Endodermal cell (in vitro differentiated cells): ENCODE measurements at places on chromosomes 13 and 19.

- DNase-seq = no peak
These were observed 8.1 kb upstream of the FPR3 start for GRCh38 chr19:51786646-51787494.

- no peak for DNase-seq
These were observed 406.2 kb downstream of the KLF5 start for GRCh38 chr13:73464758-73465616.

DNA sequence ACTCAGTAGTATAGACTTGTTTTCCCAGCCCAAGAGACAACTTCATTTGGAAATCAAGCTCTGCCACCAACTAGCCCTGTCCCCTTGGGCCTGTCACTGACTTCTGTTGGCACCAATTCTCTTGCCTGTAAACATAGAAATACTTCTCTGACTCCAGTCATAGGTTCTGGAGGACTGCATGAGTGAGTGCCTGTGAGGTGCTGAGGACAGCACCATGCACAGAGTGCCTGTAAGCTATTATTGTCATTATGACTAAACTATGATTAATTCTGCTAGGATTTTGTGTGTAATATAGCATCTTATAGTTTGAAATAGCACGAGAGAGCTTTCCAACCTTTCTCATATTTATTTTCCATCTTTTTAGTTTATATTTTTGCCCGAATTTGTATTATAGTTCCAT, 247.9 kb downstream of the MYO16 start:
- DNase-seq = no peak

DNA sequence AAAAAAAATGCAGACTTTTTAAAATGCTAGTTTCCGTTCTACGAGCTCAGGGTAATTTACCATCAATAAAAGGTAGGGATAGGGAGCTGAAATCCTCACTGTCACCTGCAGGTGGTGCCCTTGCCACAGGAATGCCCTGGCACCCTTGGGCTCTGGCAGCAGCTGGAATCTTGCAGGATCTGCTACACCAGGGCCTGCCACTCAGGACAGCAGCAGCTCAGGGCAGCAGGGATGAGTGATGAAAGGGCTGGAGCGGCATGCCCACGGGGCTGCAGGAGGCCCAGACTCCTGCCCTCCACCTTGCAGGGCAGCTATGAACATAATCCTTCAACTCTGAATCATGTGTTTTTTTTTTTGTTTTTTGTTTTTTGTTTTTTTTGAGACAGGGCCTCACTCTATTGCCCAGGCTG, 54.0 kb downstream of the GNG7 start:
- peak; percentile 93 for DNase-seq

- no peak for DNase-seq
These were observed 231.9 kb upstream of the ARGLU1 start for GRCh38 chr13:106799781-106800335.

GRCh38 chr19:41882568-41883462, at the start of gene ARHGEF1:
TSS of gene ARHGEF1 (plus strand) at chr19:41883184. CDS start at chr19:41888083, 4,899 bp downstream.
- peak; percentile 73 for DNase-seq

DNA sequence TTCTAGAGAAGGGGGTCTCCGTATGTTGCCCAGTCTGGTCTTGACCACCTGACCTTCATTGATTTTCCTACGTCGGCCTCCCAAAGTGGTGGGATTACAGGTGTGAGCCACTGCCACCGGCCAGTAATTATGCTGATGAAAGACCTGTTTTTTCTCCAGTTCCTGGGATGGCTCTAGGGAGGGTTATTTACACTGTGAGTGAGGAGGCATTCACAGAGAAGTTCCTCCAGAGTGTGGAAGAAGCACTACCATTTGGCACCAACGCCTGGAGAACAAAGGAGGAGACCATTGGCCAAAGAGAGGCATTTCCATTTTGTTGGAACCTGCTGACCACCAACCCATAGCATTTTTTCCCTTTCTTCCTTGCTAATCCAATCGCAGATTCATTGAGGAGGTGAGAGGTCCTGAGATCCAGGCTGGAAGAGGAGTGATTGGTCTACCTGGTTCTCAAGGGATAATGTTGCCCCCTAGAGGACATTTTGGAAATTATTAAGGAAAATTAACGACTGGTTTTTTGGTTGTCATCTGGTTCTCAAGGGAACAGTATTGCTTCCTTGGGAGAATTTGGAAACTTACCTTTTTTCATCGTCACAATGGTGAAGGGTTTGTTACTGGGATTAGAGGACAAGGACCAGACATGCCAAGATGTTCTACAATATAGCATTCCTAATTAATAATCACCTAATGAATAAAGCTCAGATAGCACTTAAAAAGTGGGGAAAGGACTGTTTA, 5.5 kb upstream of the SAE1 start:
- DNase-seq = peak; percentile 76

- peak; percentile 99 for DNase-seq
These were observed at the start of gene TRIM28 for GRCh38 chr19:58543826-58544590. TSS of gene TRIM28 (plus strand) at chr19:58544064. CDS start at chr19:58544758, 694 bp downstream.

DNA sequence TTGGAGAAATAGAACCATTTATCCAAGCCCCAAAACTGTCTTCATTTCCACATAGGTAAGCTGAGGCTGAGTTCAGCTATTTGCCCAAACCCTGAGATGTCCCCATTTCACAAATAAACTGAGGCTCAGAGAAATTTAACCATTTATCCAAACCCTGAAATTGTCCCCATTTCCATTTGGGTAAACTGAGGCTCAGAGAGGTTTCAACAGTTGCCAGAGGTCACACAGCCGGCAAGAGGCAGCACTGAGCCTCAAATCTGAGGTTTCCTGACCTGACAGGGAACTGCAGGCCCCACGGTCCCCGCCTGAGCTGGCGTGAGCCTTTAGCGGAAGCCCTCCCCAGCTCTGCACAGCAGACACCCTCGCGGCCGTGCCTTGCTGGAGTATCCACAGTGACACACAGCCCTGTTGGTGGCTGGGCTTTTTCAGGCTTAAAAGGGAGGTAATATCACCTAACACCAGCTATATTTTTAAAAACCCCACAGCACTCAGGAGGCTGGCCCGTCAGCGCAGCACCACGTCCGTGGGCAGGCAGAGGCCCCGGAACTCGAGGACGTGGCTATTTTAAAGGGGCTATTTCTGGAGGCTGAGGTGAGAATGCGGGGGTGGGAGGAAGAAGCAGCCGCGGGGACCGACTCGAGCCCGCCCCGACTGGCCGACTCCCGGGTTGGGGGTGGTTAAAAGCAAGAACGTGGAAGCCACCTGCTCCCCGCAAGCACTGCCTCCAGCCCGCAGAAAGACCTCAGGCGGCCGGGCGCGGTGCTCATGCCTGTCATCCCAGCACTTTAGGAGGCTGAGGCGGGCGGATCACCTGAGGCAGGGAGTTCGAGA, 18.5 kb downstream of the PTPRS start:
- peak; percentile 58 for DNase-seq

GRCh38 chr13:101570410-101570809, 117.9 kb downstream of the ITGBL1 start:
- DNase-seq = no peak

DNA sequence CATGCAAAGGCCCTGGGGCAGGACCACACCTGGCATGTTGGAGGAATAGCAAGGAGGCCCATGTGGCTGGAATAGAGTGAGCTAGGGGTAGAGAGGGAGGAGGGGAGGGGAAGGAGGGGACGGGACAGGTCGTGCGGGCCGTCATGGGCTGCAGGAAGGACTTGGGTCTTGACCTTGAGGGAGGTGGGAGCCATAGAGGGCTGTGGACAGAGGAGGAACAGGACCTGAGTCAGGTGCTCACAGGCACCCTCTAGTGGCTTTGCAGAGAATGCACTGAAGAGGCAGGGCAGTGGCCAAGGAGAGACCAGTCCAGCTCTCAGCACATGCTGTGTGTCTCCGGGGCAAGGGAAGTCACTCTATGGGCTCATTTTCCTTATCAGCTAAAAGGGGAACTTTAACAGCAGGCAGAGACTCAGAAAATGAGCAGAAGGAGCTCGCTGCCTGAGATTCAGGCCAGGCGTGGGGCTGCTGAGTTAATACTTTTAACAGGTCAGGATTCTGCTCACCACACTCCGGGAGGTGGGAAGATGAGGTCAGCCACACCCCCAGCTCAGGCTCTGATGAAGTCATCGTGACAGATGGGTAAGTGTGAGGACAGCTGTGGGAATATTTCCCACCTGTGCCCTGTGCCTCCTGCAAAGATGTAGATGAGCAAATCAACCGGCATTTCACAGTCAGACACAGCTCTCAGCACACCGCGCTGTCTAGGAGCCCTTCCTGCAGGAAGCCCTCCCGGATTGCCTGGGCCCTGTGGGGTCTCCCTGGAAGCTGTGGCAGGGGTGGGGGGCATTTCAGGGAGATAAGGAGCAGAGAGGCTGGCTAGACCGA, 6.0 kb upstream of the TNFAIP8L1 start:
- peak; percentile 91 for DNase-seq
